ENCODE measurements at places on chromosomes 16 and 17. TPM values are rescaled to one million over a fixed set of nuclear protein-coding genes. Genes with fewer than 3 reads are reported as not detected.
A peak's percentile ranks its signal among the peaks of the same experiment; 100 is the strongest.

The SOCS3 gene
- total RNA-seq = 110 TPM

DNA sequence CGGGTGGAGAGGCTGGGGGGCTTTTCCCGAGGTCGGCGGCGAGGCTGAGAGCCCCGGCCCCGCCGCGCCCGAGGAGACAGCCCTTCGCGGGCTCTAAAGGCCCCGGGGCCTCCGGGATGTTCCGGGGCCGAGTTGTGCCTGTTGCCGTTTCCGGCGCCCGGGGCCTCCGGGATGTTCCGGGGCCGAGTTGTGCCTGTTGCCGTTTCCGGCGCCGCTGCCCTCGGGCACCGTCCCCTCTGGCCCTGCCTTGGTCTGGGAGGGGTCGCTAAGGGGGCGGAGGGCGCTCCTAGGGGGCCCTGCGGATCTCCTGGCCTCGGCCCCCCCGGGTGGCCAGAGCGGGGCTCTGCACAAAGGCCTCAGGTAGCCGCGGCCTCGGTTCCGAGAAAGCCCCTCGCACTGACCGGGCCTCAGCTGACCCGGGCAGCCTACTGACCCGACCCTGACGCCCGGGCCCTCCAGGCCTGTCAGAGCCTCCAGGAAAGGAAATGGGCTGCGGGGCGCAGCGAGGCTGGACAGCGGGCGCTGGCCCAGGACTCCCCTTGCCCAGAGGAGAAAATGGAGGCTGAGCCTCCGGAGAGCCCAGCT lies 24.2 kb downstream of the ACTG1 start:
- no peaks in the 10 kb centered on the region for H3K27me3 ChIP-seq
- no peaks in the 10 kb centered on the region for H3K4me1 ChIP-seq
- no peak for DNase-seq
- H3K36me3 ChIP-seq = no peaks in the 10 kb centered on the region
- H3K27ac ChIP-seq = peak overlapping the region; percentile 57

DNA sequence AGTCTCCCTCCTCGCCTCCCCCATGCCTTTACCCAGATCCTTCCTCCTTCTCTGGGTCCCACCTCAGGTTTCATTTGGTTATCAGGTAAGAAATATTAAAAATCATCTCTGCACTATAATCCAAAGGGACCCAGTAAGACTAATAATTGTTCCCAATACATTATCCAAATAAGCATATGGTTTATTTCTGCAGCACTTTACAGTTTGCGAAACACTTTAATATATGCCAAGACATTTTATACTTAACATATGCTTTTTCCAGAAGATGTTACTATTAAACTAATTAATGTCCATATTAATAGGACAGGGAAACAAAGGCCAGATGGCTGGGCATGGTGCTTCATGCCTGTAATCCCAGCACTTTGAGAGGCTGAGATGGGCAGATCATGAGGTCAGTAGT lies 33.3 kb downstream of the CD300LF start:
- H3K27ac ChIP-seq = no peak overlapping the region
- H3K4me1 ChIP-seq = no peaks in the 10 kb centered on the region
- no peak overlapping the region for H3K4me3 ChIP-seq
- H3K27me3 ChIP-seq = no peaks in the 10 kb centered on the region

DNA sequence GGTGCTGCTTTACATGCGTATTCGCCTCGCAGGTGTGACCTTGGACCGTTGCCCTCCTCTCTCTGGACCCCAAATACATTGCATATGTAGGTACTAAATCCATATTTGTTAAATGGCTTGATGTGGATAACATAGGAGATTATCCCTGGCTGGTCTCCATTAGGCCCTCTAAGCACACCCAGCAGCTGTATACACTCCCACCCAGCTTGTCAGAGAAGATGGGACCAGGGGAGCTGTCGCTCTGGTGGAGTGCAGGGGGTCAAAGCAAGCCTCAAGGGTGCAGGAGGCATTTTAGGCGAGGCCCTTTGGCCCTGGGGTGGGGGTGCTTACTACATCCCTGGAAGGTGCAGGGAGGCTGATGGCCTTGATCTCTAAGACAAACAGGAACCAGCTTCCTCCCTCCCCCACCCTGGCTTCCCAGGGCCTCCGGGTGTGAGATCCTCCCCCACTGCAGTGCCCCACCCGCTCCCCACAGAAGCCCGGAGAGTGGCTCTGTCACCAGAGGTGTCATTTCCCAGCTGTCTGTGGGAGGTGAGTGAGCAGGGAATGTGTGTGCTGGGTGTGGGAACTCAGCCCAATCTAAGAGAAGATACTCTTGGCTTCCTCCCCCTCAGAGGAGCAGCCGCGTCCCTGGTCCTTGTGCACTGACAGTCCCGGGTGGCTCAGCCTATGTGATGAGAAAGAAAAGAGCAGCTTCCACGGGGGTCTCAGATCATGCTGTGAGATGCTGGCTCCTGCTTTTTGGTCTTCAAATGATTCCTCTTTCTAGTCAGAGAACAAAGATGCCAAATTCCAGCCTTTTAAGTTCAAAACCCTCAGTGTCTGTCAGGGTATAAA lies 1.4 kb upstream of the VAMP2 start:
- no peak overlapping the region for H3K4me3 ChIP-seq
- DNase-seq = peak; percentile 90
- no peaks in the 10 kb centered on the region for H3K27me3 ChIP-seq
- no peaks in the 10 kb centered on the region for H3K4me1 ChIP-seq
- H3K27ac ChIP-seq = no peak overlapping the region
- H3K36me3 ChIP-seq = peaks cover 14% of the 10 kb centered on the region

The ZNF785 gene
- total RNA-seq = 18.5 TPM

The CNTNAP1 gene
- 9.1 TPM for total RNA-seq

GRCh38 chr17:67171560-67171959 lies 73.4 kb downstream of the HELZ start:
- no peak overlapping the region for H3K27ac ChIP-seq
- H3K4me1 ChIP-seq = no peaks in the 10 kb centered on the region
- no peak for DNase-seq
- peaks cover 3% of the 10 kb centered on the region for H3K36me3 ChIP-seq
- H3K27me3 ChIP-seq = no peaks in the 10 kb centered on the region

The KCNH4 gene
- total RNA-seq = 0.35 TPM

GRCh38 chr17:19830061-19830460 lies 37.7 kb downstream of the ULK2 start:
- no peaks in the 10 kb centered on the region for H3K4me1 ChIP-seq
- no peak overlapping the region for H3K4me3 ChIP-seq
- H3K27me3 ChIP-seq = no peaks in the 10 kb centered on the region
- no peak overlapping the region for H3K27ac ChIP-seq
- peaks cover 2% of the 10 kb centered on the region for H3K36me3 ChIP-seq

The DHRS7C gene
- total RNA-seq = not detected

DNA sequence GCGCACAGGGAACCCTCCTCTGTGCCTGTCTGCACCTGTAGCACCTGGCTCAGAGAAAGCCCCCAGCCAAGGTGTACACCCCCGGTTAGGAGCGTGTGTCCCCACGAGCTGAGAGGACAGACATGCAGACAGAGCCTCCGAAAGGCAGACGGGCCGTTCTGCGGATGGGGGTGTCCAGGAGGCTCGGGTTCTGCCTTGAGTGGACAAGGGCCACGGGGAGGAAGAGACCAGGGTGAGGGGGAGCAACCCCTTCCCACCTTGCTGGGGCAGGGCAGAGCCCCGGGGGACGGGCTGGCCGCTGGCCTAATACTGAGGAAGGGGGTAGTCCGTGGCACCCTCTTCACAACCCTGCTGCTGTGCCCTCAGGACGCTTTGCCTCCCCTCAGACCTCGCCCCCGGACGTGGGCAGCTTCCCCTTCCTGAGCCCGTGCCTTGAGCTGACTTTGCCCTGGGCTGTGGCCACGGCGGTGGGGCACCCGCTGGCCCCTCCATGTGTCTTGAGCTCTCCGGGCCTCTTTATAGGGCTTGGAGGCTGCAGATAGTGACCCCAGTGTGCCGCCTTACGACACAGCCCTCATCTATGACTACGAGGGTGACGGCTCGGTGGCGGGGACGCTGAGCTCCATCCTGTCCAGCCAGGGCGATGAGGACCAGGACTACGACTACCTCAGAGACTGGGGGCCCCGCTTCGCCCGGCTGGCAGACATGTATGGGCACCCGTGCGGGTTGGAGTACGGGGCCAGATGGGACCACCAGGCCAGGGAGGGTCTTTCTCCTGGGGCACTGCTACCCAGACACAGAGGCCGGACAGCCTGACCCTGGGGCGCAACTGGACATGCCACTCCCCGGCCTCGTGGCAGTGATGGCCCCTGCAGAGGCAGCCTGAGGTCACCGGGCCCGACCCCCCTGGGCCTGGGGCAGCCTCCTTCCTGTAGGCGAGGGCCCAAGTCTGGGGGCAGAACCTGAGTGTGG lies 5.7 kb downstream of the SLC22A31 start:
- peak; percentile 76 for DNase-seq
- no peaks in the 10 kb centered on the region for H3K27me3 ChIP-seq
- H3K36me3 ChIP-seq = no peaks in the 10 kb centered on the region
- H3K4me1 ChIP-seq = no peaks in the 10 kb centered on the region
- no peak overlapping the region for H3K4me3 ChIP-seq

DNA sequence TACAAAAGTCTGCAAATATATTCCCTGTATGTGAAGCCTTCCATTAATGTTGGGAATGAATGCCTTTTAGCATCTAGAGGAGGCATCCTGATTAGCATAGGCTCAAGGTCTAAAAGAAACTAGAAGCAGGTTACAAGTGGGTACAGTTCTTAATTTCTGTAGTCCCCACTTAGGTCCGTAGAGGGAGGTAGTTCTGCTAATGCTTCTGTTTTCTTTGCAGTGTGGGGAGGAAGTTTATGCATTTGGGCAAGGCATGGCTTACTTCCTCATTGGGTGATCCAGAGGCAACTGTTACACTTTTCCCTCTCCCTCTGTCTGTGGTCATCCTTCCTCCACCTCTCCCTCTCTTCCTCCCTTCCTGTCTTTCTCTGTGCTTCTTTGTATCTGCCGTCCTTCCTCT lies 108.4 kb upstream of the ZKSCAN2 start:
- H3K27me3 ChIP-seq = no peaks in the 10 kb centered on the region
- DNase-seq = no peak
- H3K4me1 ChIP-seq = no peaks in the 10 kb centered on the region
- H3K4me3 ChIP-seq = no peak overlapping the region
- H3K36me3 ChIP-seq = no peaks in the 10 kb centered on the region
- H3K27ac ChIP-seq = no peak overlapping the region

DNA sequence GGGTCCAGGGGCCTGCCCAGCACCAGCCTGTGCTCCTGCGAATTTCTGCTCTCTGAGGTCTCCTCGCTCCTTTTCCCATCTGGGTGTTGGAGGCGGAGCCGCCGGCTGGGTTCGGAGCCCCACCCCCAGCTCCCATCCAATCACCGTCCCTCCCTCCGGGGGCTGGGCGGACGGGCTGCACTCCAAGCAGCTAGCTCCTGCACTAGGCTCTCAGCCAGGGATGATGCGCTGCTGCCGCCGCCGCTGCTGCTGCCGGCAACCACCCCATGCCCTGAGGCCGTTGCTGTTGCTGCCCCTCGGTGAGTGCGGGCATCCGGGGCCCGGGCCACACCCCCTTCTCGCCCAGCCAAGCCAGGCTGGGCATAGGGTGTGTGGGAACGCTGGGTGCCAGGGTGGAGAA lies at the start of gene NRN1L:
Gene NRN1L (plus strand): TSS at position 202 of the 400 bp plus-strand sequence. CDS start 19 bp downstream, at position 221.
- no peak within 1 kb of the TSS for H3K27ac ChIP-seq
- H3K4me1 ChIP-seq = no peaks in the 10 kb centered on the region
- H3K4me3 ChIP-seq = no peak within 1 kb of the TSS
- DNase-seq = peak; percentile 80
- H3K36me3 ChIP-seq = no peaks in the 10 kb centered on the region
- no peaks in the 10 kb centered on the region for H3K27me3 ChIP-seq

GRCh38 chr17:37450112-37450511 lies 39.6 kb upstream of the DUSP14 start:
- DNase-seq = no peak
- H3K27ac ChIP-seq = peak overlapping the region; percentile 75
- no peaks in the 10 kb centered on the region for H3K36me3 ChIP-seq
- no peaks in the 10 kb centered on the region for H3K4me1 ChIP-seq

GRCh38 chr17:58783380-58783779 lies 27.7 kb downstream of the PPM1E start:
- no peak overlapping the region for H3K27ac ChIP-seq
- no peak overlapping the region for H3K4me3 ChIP-seq
- no peaks in the 10 kb centered on the region for H3K4me1 ChIP-seq
- no peaks in the 10 kb centered on the region for H3K36me3 ChIP-seq
- DNase-seq = no peak
- H3K27me3 ChIP-seq = no peaks in the 10 kb centered on the region

GRCh38 chr16:74094514-74094913 lies 202.1 kb upstream of the PSMD7 start:
- no peaks in the 10 kb centered on the region for H3K27me3 ChIP-seq
- H3K4me1 ChIP-seq = no peaks in the 10 kb centered on the region
- DNase-seq = no peak
- no peaks in the 10 kb centered on the region for H3K36me3 ChIP-seq
- H3K27ac ChIP-seq = no peak overlapping the region

DNA sequence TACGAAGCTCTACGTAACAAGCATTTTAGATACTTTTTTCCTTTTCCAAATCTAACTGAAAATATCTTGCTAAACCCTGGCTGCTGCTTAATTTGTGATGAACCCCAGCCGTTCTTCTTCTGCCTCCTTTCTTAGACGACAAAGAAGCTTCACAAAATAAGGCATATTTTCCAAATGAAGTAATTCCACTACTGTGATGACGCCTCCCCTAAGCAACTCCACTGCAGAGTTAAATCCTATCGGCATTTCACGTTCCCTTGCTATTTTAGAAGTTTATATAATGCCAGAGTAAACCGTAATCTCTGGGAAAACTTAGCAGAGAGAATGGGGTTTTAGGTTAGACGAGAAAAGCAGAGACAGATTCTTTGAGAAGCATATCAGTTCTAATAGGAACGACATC lies 683.1 kb upstream of the SALL1 start:
- H3K4me3 ChIP-seq = no peak overlapping the region
- no peaks in the 10 kb centered on the region for H3K36me3 ChIP-seq
- no peaks in the 10 kb centered on the region for H3K27me3 ChIP-seq
- no peaks in the 10 kb centered on the region for H3K4me1 ChIP-seq

The PRR15L gene
- 105 TPM for total RNA-seq

The TCAP gene
- total RNA-seq = 1.5 TPM

DNA sequence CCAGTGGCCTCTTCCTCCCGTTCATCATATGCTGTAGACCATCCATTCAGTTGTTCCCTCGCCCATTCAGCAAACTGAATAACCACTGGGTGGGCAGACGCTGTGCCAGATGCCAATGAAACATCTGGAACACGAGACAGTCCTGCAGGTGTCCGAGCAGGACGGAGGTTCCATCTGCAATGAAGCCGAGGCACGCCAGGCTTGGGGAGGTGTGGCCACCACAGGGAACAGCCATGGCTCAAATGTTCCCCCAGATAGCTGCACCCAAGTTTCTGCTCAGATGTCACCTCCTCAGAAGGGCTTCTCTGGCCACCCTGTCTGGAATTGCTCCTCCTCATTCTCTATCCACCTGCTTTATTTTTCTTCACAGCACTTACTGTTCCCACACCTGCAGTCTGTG lies 30.5 kb downstream of the UBE2O start:
- no peaks in the 10 kb centered on the region for H3K4me1 ChIP-seq
- H3K27ac ChIP-seq = no peak overlapping the region
- no peak overlapping the region for H3K4me3 ChIP-seq
- H3K27me3 ChIP-seq = no peaks in the 10 kb centered on the region
- H3K36me3 ChIP-seq = no peaks in the 10 kb centered on the region

The NDRG4 gene
- total RNA-seq = 5.7 TPM

- peak; percentile 60 for DNase-seq
- H3K36me3 ChIP-seq = no peaks in the 10 kb centered on the region
- H3K4me3 ChIP-seq = no peak overlapping the region
- peaks cover 3% of the 10 kb centered on the region for H3K4me1 ChIP-seq
- H3K27ac ChIP-seq = no peak overlapping the region
Observed at GRCh38 chr17:3983606-3984484, 19.6 kb upstream of the ATP2A3 start.

- no peaks in the 10 kb centered on the region for H3K36me3 ChIP-seq
- no peak overlapping the region for H3K4me3 ChIP-seq
- H3K27me3 ChIP-seq = no peaks in the 10 kb centered on the region
- no peak overlapping the region for H3K27ac ChIP-seq
- H3K4me1 ChIP-seq = no peaks in the 10 kb centered on the region
- no peak for DNase-seq
Observed at GRCh38 chr17:68176718-68177117, 71.1 kb upstream of the AMZ2 start.

The SOX8 gene
- 1.0 TPM for total RNA-seq

The CDH3 gene
- 61.3 TPM for total RNA-seq

All from kidney (tissue), 22 donors.